ENCODE measurements at places on chromosomes 13 and 19.

DNA sequence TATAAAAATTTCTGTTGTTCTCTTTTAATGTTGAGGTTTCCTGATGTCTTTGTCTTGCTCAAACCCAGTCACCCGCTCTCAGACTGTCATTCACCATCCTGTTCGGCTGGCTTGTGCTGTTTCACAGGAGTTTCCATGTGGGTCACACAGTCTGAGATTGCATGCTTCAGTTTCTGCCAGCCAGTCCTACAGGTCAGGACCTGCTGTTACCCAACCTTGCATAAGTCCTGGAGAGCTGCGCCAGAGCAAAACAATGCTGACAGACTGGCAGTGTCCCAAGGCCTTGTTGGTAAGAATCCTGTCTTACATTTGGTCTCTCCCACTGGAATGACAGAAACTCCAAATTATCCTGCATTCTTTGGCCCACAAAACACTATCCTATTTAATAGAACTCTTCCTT is 340.0 kb upstream of the SLITRK5 start:
- peak; percentile 27 for DNase-seq

- DNase-seq: no peak
Observed at GRCh38 chr19:53606031-53606430, 25.8 kb upstream of the DPRX start.

DNA sequence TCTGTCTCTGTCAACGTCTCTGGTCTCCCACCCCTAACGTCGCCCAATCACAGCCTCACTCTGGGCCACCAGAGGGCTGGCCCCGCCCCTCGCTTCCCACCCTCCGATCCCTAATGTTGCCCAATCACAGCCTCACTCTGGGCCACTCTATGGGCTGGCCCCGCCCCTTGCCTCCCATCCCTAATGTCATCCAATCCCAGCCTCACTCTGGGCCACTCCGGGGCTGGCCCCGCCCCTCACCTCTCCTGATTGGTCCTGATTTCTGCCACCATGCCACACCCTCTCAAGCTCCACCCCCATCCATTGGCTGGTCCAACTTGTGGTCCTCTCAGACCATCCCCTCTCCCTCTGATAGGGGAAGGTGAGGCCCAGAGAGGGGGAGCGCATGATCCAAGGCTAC is 24.9 kb downstream of the CELF5 start:
- no peak for DNase-seq

- peak; percentile 63 for DNase-seq
Observed at GRCh38 chr19:45615795-45616703, 14.0 kb upstream of the GPR4 start.

DNA sequence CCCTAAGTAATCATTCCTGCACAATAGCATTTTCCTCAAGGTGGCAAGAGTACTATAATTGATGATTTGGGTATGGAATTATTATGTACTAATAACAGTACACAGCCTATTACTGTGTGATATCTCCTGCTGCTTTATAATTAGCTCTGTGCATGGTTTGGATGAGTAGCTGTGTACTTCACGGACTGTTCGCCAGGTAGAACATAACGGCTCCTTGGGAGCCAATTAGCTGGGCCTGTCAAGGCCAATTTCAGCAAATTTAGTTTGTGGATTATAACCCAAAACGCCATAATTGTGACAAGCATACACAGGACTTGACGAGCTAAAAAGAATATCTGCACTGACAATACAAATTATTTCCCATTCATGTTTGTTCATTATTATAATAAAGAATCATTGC is 1584.2 kb downstream of the SLITRK1 start:
- peak; percentile 83 for DNase-seq

DNA sequence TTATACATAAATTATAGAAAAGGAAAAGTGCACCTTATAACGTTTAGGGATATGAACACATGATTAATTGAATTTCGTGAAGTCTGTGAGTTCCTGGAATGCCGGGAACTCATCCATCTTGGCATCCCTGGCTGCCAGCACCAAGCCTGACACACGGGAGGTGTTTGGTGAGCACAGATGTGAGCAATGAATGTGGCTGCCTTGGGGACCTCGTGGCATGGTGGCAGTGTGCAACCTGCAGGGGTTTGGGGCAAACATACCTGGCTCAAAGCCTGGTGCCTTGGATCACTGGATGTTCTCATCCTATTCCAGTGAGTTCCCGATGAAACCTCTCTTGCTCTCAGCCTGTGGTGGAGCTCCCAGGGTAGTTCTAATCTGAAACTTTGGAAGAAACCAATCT is 10.4 kb upstream of the MAP2K2 start:
- no peak for DNase-seq

DNA sequence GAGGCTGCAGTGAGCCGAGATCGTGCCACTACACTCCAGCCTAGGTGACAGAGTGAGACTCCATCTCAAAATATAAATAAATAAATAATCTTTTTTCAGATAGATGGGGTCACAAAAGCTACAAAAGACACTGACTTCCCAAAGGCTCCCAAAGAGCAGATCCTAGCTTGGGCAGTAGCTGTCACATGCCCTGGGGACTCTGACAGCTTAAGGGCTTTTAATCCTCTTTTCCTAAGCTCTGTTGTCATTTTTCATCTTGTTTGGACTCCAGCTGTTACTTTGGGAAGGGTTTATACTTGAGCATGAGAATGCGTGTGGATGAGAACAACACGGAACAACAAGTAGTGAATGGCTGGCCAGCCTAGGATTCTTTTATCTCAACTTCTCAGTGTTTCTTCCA is 231.7 kb downstream of the MZT1 start:
- DNase-seq: no peak

- peak; percentile 66 for DNase-seq
Observed at GRCh38 chr13:77002590-77003190, 10.8 kb downstream of the CLN5 start.

- DNase-seq: no peak
Observed at GRCh38 chr13:59424661-59425060, 739.1 kb downstream of the DIAPH3 start.

GRCh38 chr19:18637673-18638630 is 1.1 kb downstream of the KLHL26 start:
- peak; percentile 67 for DNase-seq

GRCh38 chr19:5070930-5071329 is 102.0 kb downstream of the KDM4B start:
- DNase-seq: no peak

- DNase-seq: no peak
Observed at GRCh38 chr13:27962982-27963381, 6.1 kb downstream of the CDX2 start.

- no peak for DNase-seq
Observed at GRCh38 chr13:76982061-76982460, 9.8 kb upstream of the CLN5 start.

GRCh38 chr13:46171217-46171616 is 10.8 kb downstream of the LCP1 start:
- DNase-seq: no peak

All from G401 (cell line).